ENCODE measurements at places on chromosomes 5 and 9.

GRCh38 chr9:127253446-127253845 lies 11.1 kb upstream of the GARNL3 start:
- DNase-seq: no peak

GRCh38 chr5:132044207-132044606 lies 16.2 kb upstream of the IL3 start:
- DNase-seq: no peak

GRCh38 chr9:89543111-89543510 lies 45.2 kb upstream of the SEMA4D start:
- no peak for DNase-seq

- DNase-seq: no peak
Measured at GRCh38 chr5:146081556-146081955, 23.8 kb downstream of the PLAC8L1 start.

DNA sequence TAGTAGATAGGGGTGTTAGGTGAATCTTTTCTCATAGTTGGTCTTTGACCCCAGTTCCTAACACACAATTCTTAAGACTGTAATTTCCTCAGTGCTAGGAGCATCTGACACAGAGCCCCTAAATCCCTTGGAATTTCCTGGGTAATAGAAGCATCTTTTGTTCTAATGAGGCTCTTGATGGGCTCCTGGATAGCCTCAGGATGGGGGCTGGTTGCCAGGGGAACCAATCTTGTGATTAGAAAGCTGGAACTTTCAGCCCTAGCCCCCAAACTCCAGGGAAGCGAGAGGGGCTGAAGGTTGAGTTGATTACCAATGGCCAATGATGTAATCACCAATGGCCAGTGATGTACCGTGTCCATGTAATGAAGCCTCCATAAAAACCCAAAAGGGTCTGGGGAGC lies 44.5 kb downstream of the CCDC125 start:
- DNase-seq: no peak

DNA sequence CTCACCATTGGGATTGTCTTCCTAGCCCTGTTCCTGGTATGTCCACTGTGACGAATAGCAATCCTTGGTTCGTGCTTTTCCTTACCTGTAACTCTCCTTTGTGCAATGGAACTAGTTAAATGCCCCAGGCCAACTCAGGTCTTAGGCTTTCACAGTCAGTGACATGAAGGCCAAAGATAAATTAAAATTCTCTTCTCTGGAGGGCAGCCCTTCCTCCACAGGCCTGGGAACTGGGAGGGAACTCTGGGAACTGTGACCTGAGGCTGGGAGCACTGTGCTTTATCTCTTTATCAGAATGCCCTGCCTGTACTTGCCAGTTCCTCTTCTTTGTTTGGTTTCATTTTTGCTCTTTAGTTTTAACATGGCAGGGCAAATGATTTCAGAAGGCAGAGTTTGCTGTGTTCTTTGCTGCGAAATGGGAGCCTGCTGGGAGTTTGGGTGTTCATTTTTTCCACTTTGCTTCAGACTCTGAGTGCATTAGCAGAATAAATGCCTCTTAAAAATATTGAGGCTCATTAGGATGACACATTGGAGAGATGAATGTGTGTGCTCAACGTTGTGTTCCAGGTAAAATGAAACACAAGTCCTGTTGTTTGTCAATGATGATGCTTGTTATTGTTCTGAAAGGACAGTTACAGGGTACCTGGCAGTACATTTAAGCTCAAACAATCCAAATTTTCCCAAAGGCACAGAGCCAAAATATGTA lies 118.1 kb downstream of the NUDT12 start:
- DNase-seq: no peak

DNA sequence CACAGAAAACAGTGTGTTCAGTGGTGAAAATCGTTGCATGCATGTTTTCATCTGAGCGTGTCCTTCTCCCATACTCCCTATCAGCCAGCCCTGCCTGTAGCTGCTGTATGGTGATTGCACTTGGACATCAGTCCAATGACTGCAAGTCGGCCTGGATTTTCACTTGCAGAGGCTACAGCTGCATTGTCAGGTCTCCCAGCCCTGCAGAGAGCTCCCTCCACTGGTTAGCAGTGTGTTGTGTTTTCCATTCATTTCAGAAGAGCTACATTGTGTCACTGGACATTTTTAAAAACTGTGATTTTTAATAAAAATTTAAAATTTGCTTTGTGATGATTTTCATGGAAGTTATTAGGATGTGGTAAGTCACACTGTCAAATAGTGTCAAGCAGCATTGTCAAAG lies 96.6 kb downstream of the SYK start:
- peak; percentile 31 for DNase-seq

DNA sequence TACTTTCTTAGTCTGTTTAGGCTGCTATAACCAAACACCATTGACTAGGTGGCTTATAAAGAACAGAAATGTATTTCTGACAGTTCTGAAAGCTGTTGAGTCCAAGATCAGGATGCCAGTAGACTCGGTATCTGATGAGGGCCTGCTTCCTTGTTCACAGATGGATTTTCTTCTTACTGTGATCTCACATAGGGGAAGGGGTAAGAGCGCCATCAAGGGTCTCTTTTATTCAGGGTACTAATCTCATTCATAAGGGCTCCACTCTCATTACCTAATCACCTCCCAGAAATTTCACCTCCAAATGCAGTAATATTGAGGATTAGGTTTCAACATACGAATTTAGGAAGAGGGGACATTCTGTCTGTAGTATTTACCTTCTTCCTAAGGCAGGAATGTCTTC lies 384.0 kb upstream of the DMAC1 start:
- no peak for DNase-seq

GRCh38 chr9:133378408-133378962 lies 2.3 kb downstream of the STKLD1 start:
- DNase-seq: no peak

GRCh38 chr5:37825334-37825915 lies 14.4 kb downstream of the GDNF start:
- no peak for DNase-seq

DNA sequence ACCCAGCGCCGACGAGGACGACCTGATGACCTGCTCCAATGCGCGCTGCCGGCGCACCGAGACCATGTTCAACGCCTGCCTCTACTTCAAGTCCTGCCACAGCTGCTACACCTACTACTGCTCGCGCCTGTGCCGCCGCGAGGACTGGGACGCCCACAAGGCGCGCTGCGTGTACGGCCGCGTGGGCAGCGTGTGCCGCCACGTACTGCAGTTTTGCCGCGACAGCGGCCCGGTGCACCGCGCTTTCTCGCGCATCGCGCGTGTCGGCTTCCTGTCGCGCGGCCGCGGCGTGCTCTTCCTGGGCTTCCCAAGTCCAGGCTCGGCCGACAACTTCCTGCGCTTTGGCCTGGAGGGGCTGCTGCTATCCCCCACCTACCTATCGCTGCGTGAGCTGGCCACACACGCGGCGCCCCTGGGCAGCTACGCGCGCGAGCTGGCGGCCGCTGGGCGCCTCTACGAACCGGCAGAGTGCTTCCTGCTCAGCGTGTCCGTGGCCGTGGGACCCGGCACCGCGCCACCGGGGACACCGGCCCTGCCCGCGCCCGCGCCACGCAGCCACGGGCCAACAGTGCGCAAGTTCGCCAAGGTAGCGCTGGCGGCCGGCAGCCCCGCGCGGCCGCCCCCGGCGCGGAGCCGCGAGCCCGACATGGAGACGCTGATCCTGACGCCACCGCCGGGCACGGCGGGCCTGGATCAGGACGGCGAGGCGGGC lies 2.7 kb upstream of the PHPT1 start:
- no peak for DNase-seq

GRCh38 chr5:171946000-171946781 lies 60.2 kb downstream of the FBXW11 start:
- DNase-seq: no peak

- DNase-seq: no peak
Measured at GRCh38 chr9:129071526-129072126, 9.3 kb upstream of the DOLPP1 start.

- DNase-seq: peak; percentile 65
Measured at GRCh38 chr5:9479361-9479760, 66.5 kb downstream of the SEMA5A start.

GRCh38 chr5:67050125-67050524 lies 146.5 kb downstream of the CD180 start:
- DNase-seq: no peak

DNA sequence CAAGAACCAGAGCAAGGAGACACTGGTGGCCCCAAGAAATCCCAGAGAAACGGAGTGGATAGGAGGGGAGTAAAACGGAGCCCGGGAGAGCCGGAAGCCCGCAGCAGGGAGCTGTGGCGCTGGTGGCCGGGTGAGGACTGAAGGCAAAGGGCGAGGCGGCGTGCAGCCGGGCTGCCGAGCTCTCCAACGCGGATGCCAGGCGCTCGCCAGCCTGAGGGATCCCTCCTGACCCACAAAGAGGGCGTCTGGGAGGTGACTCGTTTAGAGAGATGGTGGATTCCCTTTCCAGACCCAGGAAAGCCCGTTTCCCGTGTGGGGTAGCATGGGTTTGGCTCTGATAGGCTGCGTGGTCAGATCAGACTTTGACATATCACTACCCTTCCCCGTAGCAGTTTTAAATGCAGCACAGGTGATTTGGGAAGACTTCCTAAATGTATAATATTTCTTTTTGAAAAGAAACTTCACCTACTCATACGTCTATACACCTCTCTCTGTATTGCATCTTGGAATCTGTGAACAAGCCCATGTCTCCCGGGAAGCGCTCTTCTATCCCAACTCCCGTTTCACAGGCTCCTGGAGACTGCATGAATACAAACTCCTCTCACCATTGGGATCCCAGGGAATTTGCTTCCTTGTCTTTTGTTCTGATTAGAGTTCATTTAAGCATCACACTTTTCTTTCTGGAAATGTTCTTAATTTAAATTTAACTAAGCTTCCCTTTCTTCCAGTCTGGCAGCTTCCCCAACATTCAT lies 158.1 kb downstream of the C9orf152 start:
- peak; percentile 33 for DNase-seq

GRCh38 chr9:131257266-131258025 lies 18.9 kb downstream of the FAM78A start:
- no peak for DNase-seq

DNA sequence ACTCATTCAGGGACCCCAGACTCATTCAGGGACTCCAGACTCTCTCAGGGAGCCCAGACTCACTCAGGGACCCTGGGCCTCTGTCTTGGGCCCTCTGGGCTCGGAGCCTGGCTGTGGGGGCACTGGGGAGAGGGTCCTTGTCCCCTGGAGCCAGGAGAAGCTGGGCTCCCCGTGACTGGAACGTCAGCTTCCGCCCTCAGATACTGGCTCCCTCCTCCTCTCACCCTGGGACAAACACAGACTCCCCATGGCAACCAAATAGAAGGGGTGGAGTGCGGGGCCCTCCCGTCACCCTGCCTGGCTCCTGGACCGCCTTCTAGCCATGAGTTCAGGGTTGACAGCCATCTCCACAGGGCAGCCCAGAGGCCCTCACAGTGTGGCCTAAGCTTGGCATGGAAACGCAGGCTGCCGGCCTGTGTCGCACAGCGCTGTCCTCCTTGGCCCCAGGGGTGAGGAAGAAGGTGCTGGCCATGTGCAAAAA lies 27.6 kb downstream of the ZDHHC11B start:
- DNase-seq: no peak

DNA sequence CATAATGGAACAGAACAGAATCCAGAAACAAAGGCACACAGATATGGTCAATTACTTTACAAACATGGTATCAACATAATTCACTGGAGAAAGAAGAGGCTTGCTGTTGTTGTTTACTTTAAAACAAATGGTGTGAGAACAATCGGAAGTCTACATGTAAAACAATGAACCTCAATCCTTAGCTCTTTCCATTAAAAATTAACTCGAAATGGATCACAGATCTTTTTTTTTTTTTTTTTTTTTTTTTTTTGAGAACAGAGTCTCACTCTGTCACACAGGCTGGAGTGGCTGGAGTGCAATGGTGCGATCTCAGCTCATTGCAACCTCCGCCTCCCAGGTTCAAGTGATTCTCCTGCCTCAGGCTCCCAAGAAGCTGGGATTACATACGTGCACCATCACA lies 9.8 kb downstream of the SEMA4D start:
- DNase-seq: no peak

DNA sequence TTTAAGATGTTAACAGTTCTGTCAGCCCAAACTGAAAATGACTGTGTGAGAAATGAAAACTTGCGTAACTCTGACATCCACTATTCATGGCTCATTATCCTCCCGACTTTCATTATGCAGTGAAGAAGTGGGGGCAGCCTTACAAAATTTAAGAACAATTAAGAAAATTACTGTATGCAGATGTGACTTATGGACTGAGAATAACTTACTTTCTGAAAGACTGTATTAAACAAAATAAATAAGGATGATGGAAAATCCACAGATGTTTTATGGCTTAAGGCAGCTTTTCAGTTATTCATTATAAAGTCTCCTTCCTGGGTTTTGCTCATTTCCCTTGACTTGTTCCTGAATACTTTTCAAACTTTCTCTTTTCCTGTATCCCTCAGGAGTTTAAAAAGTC lies 55.2 kb downstream of the GRIN3A start:
- DNase-seq: no peak

GRCh38 chr9:2019723-2020122 lies 4.6 kb downstream of the SMARCA2 start:
- DNase-seq: no peak

DNA sequence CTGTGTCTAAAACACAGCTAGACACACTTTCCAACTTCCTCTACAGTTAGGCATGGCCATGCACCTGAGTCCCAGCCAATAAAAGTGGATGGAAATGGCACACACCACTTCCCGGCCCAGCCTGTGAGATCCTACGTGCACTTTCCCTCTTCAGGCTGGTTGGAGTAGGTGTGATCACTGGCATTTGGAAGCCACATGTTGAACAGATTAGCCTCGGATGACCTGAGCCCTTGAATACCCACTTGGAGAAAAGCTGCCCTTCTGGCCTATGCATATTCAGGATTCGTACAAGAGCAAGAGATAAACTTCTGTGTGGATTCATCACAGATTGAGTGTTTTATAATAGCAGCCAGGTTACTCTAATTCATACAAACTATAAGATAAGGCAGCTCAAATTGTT lies 359.0 kb upstream of the SLC30A5 start:
- no peak for DNase-seq

- DNase-seq: peak; percentile 89
Measured at GRCh38 chr5:96978812-96979449, 43.1 kb downstream of the LNPEP start.

- DNase-seq: no peak
Measured at GRCh38 chr5:119316086-119316485, 39.7 kb upstream of the TNFAIP8 start.

DNA sequence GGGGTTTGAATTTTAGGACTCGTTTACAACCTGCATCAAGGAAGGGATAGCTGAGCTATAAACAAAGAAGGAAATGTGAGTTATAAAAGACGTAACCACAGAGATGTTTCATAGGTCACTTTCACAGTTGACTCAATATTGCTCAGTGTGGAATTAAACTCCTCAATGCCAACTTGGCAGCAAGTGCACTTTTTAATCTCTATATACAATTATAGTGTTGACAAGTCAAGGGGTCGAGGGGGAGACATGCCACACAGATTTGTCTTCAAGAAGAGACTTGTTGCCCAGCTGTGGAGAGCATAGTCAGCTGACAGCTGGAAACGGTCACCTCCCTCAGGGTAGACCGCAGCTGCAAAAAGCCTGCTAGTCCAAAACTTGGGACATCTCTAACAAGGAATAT lies 163.4 kb upstream of the DMAC1 start:
- DNase-seq: no peak

DNA sequence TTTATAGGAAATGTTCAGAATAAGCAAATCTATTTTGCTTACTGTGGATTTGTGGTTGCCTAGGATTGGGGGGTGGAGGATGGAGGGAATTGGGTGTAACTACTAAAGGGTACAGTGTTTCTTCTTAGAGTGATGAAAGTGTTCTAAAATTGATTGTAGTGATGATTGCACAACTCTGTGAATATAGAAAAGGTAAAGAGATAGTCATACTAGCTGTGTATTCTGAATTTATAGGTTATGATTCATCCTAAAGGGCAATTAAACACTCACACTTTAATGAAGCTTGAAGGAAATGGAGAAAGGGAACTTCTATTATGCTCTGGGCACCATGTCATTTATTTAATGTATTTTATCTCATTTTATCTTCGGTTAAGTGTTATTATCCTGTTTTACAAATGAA lies 9.9 kb downstream of the TXNDC8 start:
- DNase-seq: no peak
